Mucosa of descending colon (tissue), 3 donors: ENCODE measurements at places on chromosomes 2 and 18. TPM values are rescaled to one million over a fixed set of nuclear protein-coding genes. Genes with fewer than 3 reads are reported as not detected.

DNA sequence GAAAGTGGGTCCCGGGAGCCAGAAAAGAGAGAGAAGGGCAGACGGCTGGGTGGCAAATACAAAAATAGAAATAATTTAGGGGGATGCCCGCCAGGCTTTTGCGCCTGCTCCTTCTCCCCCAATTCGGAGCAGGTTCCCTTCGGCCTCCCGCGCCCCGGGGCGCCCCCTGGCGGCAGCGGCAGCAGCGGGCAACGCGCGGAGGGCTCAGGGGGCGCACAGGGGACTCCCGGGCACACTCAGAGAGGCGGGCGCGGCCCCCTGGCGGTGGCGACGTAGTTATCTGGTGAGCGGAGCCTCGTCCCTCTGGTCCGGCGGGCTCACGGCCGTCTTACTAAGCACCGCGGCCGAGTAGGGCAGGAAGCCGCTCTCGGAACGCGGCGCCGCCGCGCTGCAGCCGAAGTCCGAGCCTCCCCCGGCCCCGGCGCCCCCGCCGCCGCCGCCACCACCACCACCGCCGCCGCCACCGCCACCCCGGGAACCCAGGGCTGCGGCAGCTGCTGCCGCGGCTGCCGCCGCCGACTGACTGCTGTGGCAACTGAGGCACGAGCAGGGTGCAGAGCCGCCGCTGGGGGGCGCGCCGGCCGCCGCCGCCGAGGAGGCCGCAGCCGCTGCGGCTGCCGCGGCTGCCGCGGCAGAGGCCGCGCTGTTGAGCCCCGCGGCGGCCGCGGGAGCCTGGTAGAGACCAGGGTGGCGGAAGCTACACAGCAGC lies 3.8 kb downstream of the EVX2 start:
- DNase-seq = peak; percentile 59

CIB4 gene
- total RNA-seq = 0.60 TPM

- DNase-seq = no peak
Observed at GRCh38 chr2:85810371-85811179, 56.8 kb downstream of the ATOH8 start.

GRCh38 chr2:100327742-100328141 lies 5.4 kb upstream of the LONRF2 start:
- DNase-seq = no peak

- no peak for DNase-seq
Observed at GRCh38 chr2:3634596-3635121, 23.3 kb upstream of the ALLC start.

- DNase-seq = no peak
Observed at GRCh38 chr2:170235860-170236679, 58.1 kb downstream of the MYO3B start.

PSMA8 gene
- not detected for total RNA-seq

UGT1A4 gene
- 2.4 TPM for total RNA-seq

- DNase-seq = no peak
Observed at GRCh38 chr2:129673847-129674711, 305.4 kb upstream of the RAB6C start.

DNA sequence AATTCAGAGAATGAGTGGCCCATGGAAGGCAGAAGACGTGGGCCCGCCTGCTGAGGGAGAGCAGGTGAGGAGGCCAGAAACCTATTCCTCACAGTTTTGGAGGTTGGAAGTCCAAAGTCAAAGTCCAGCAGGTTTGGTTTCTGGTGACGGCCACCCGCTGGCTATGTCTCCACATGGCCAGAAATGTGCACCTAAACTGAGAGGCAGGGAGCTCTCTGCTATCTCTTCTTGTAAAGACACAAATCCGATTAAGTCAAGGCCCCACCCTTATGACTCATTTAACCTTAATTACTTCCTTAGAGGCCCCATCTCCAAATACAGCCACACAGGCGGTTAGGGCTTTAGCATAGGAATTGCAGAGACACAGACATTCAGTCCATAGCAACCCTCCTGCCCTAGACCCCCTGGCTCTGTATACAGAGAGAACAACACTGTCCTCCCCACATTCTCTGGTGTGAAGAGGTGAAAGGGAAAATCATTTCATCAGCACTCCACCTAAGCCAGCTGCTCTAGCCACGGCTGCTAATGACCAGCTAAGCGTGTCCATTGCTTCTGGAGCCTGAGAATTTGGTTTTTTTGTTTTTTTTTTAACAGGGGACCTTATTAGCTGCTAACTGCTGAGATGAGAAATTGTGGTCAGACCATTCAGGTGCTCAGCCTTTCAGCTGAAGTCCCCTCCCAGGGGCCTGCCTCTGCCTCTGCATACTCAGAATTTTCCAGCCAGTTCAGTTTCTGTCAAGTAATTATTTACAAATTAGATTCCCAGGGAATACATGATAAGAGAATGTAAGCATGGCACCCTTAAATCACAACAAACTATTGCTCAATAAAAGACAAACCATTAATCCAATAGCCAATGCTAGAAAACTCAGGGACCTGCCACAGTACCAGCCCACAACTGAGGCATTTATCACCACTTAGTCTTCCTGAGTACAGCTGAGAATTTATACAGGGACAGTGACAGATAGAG lies 368.7 kb upstream of the ID2 start:
- no peak for DNase-seq

- no peak for DNase-seq
Observed at GRCh38 chr2:26873286-26873983, 25.5 kb downstream of the DPYSL5 start.

DNA sequence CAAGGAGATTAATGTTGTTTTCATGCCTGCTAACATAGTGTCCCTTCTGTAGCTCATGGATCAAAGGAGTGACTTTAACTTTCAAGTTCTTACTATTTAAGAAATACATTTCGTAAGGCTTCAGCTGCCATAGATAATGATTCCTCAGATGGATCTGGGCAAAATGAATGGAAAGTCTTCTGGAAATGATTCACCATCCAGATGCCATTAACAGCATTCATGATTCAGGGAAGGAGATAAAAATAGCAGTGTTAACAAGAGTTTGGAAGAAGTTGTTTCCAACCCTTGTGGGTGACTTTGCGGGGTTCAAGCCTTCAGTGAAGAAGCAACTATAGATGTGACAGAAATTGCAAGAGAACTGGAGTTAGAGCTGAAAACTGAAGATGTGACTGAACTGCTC lies 17.0 kb downstream of the VRK2 start:
- no peak for DNase-seq

GRCh38 chr2:185921048-185921756 lies 182.6 kb downstream of the FSIP2 start:
- DNase-seq = no peak

DNA sequence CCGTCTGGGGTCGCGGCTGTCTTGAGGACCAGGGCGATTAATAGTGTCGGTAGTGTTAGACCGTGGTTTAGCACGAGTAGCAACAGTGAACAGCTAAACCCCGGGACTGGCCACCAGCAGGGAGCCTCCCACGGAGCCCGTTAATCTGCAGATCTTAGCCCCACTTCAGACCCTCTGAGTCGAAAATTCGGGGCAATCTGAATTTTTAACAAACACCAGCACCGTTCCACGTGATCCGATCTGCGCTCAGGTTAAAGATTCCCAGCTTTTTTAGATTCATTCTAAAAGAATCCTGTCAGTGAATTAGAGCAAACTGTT lies 479 bp upstream of the ATP5F1A start:
- DNase-seq = no peak

DNA sequence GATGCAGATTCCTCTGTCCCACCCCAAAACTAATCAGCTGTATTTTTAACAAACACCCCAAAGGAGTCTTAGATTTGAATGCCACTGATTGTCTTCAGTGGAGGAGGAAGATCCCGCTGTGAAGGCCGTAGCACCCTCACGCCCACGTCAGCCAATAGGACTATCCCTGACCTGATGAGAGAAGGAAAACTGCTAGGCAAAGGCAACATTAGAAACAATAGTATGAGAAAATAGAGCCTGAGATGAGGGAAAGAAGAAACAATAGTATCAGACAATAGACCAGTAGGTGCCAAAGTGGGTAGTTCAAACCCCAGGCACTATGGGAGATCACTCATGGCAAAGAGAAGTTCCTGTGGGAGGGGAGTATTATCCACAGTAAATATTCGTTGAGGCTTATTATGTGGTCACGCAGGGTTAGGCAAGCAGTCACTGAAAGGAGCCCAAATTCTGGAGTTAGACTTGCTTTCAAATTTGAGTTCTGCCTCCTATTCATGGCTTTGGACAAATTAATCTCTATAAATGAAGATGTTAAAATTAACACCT lies 2.8 kb downstream of the PCBP1 start:
- no peak for DNase-seq
